Stimulated activated CD4-positive, alpha-beta T cell treated with anti-CD3 and anti-CD28 coated beads, Interleukin-2, amount 100 ng/mL, for 48 hours (primary cell): ENCODE measurements at places on chromosomes 16 and 17.

DNA sequence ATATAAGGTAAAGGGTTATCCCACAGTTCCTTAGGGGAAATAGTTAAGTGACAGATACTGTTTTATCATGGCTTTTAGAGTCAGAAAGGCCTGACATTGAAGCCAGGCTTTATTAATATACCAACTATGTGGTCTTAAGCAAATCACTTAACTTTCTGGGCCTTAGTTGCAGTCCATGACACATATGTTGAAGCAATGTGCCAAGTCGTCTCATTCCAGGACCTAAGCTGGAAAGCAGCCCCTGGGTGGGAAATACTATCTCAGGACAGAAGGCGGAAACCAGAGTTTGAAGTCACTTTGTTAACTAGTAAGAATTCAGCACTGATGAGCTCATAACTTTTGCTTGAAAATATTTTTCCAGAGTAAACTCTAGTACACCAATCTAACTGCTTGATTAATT lies 80.0 kb downstream of the USP32 start:
- DNase-seq = no peak

DNA sequence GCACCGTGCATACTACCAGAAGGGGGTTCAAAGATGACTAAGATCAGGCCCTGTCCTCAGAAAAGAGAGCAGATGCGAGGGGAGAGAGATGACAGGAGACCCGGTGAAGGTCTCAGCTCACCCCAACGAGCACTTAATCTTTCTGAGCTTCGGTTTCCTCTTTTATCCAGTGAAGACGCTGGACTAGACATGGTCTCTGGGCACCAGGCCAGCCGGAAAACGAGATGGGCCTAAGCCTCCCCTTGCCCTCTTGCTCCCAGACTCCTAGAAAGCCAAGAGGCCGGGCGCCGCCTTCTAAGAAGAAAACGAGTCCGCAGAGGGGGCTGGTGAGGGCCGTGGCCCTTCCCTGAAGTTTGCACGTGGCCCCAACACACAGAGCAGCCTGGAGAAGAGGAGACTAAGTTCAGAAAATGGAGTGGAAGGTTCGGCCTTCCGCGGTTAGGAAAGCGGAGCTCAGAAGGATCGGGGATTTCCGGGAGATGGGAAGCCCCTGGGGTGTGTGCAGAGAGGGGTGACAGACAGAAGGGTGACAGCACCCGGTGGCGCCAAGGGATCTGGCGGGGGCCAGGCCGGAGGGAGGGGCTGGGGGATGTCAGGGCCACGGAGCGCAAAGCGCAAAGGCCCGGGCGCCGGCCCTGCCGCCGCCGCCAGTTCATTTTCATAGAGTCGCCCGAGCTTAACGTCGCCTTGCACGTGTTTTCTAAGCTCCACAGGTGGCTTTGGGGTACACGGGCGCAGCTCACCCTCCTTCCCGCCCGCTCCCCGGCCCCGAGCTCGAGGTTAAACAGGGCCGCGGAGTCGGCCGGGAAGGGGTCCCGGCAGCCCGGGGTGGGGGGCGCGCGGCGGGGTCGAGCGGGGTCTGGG lies 42.1 kb upstream of the BHLHA9 start:
- no peak for DNase-seq

- no peak for DNase-seq
Observed at GRCh38 chr17:5585836-5586521, 1.7 kb upstream of the NLRP1 start.

DNA sequence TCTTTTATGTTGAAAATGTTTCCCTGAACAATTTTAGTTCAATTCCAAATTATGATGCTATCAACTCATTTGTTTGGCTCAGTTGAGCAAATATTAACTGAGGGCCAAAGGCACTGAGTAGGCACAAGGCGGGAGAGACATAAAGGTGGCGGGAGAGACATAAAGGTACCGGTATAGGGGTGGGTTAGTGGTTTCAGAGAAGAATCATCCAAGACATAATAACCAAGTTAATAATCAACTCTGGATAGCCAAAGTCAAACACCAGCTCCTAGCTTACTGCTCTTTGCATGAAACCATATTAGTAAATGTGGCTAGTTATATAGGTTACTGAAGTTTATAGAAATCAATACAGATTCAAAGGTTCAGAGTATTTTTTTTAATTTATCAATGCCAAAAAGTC lies 91.7 kb downstream of the RPGRIP1L start:
- no peak for DNase-seq

DNA sequence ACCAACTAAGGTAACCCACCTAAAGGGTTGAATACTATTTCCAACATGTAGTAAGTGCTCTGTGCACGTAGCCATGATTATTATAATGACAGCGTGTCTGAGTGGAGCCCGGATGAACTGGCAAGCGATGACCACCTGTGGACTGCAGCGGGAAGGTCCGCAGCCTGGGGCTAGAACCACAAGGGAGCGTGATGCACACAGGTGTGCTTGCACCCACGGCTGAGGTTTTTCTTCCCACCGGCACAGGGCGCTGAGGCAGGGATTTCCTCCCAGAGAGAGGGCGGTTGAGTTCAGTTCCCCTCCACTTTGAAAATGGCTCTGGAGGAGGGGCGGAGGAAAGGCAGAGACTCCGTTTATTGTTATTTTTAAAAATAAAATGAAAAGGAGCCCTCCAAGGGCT lies 221.7 kb upstream of the HSBP1 start:
- no peak for DNase-seq

- DNase-seq = no peak
Observed at GRCh38 chr16:84979516-84979915, 31.8 kb downstream of the ZDHHC7 start.

DNA sequence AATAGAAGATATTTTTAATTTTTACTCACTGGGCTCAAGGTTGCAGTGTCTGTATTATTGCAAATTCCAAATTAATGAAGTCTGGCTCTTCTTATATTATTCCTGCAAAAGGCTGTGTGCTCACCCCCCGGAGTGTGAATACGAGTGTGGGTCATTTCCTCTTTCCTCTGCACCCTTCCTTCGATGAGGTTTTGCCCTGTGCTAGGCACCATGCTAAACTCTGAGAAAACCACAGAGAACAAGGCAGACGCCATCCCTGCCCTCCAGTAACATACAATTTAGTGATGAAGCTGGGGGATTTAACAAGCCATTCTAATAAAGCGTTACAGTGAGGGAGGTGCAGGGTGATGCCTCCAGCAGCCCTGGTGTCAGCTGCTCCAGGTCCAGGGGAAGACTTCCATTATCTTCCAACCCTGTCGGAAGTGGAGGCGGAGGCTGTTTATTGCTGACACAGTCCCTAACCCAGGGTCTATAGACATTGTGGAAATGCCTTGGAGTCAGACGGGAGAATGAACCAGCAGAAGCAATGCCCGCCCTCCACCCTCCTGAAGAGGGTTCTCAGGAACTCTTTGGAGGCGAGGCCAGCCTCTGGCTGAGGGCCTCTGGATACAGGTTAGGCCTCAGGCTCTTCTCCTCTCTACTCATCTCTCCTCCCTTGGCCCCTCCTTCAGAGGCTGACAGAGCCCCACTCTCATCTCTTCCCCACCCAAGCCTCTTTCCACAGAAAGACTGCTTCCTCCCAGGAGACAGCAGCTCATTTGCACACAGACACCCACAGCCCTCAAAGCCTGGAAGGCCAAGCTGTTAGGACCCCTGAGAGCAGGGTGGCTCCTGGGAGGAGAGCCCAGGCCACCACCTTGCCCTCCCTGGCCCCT lies 2.0 kb upstream of the ACE start:
- no peak for DNase-seq

DNA sequence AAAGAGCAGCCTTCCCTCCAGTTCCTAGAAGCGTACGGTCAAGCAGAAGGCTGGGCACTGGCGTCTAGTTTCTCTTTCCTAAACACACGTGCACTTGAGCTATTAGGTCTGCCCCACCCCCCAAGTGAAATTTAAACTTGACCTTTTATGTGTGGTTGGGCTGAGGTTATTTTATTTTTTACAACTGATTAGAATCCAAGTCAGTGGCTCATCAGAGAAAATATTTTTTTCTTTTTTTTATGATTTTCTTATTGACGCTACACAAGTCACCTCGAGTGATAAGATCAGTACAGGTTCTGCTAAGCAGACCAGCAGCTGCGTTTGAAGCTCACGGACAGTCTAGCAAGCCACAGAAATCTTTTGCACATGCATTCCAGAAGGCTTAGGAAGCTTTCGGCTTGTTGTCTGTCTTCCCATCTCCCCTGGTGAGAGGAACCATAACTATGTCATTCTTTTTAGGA lies 95.1 kb downstream of the ZFHX3 start:
- no peak for DNase-seq

- no peak for DNase-seq
Observed at GRCh38 chr16:3830625-3831254, 49.8 kb downstream of the CREBBP start.

- DNase-seq = no peak
Observed at GRCh38 chr17:49939318-49939717, 29.7 kb upstream of the DLX4 start.

DNA sequence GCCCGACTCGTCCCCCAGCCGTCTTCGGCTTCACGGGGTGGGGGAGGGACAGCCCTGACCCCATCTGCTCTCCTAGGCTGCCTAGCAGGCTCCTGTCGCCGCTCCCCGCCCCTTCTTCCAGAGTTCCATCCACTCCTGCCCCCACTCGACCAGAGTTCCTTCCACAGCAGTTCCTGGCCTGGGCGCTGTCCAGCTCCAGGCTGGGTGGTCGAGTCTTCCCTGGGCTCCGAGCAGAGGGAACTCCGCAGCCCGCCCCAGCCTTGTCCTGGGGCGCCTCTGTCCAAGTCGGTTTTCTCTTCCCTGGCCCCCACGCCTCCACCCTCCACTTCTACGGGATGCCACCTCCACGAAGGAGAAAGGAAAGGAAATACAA lies 1.4 kb downstream of the PYY start:
- DNase-seq = no peak
